ENCODE measurements at places on chromosomes 2 and 18.

- no peak for DNase-seq
Measured at GRCh38 chr2:190365499-190366204, 22.3 kb downstream of the INPP1 start.

GRCh38 chr2:134142903-134143302, 111.0 kb upstream of the MGAT5 start:
- no peak for DNase-seq

DNA sequence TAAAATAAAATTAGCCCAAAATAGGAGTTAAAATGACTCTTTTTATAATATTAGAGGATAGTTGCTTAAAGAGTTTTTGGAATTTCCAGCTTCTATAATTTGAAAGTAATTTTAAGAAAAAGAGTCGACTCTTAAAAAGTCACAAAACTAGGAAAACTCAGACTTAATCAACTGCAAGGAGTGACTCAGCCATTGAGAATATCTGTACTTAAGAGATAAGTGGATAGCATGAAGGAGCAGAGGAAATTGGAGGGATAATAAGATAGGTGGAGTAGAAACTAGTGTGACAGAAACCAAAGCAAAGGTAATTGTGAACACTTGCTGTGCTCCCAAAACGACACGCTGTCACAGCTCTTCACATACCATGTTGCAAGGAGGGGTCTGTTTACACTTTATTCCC, 8.4 kb downstream of the RSAD2 start:
- no peak for DNase-seq

DNA sequence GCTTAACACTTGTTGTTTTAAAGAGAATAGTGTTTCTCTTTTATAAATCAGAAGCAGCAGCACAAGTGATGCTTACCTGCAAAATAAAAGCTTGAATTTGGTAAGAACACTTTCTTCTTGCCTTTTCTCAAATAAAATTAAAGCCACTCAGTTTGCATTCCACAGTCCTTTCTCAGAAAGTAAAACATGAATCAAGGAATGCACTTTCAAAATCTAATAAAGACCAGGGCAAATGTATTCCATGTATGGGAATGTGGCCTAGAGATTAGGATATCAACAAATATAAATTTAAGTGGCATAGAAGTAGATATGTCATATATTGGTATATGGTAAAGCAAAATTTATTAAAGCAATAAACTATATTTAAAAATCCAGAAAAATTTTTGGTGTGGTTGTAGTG, 352.8 kb downstream of the THSD7B start:
- DNase-seq, result no peak

- DNase-seq, result no peak
Measured at GRCh38 chr2:3242747-3243369, 134.8 kb downstream of the EIPR1 start.

DNA sequence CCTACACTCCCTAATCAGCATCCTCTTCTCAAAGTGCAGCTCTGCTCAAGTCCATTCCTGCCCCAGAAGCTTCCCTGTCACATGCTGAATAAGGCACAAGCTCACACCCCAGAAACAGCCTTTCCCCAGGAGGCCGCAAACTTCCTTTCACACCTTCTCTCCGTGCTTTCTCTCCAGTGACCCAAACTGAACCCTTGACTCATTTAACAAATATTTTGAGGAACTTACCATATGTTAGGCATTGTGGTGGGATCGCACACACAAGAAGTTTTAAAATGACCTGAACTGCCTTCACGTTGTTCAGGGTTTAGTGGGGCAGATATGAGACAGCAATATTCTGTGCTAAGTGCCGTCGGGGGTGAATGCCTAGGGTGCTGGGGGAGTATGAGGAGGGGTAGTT, 161.3 kb downstream of the INSIG2 start:
- no peak for DNase-seq

- no peak for DNase-seq
Measured at GRCh38 chr18:57801761-57802212, 1.3 kb downstream of the ATP8B1 start.

- DNase-seq, result no peak
Measured at GRCh38 chr2:39059366-39059952, 61.4 kb downstream of the SOS1 start.

GRCh38 chr18:22169011-22169888, at the start of gene GATA6:
GATA6 (plus strand) TSS chr18:22169589; CDS start chr18:22171145, 1,556 bp downstream.
- peak; percentile 84 for DNase-seq

DNA sequence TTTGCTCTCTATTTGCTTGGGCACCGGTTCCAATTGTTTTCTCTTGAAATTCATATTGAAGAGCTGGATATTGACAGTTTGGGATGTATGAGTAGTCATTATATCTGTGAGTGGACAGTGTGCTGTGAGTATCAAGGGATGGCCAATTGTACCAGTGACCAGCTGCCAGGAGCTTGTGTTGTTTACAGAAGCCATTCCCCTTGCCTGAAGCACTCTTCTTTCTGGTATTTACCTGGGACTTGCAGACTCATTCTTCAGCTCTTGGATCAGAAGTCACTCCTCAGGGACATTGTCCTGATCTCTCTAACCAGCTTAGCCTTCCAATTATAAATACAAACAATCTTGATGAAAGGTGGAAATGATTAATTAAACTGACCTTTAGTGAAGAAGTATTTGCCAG, 438.3 kb upstream of the LRATD1 start:
- no peak for DNase-seq

GRCh38 chr2:235333076-235333475, 160.8 kb upstream of the AGAP1 start:
- no peak for DNase-seq

DNA sequence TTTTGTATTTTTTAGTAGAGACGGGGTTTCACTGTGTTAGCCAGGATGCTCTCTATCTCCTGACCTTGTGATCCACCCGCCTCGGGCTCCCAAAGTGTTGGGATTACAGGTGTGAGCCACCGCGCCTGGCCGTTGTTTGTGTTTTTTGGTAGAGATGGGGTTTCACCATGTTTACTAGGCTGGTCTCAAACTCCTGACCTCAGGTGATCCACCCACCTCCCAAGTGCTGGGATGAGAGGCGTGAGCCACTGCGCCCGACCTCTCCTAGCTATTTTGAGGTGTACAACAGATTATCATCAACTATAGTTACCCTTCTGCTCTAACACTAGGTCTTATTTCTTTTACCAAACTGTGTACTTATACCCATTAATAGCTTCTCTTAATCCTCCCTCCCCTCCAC, 28.9 kb upstream of the MRPL33 start:
- DNase-seq, result no peak

GRCh38 chr2:1752751-1753150, 8.4 kb upstream of the PXDN start:
- peak; percentile 30 for DNase-seq

- peak; percentile 42 for DNase-seq
Measured at GRCh38 chr18:63237881-63238692, 81.5 kb downstream of the BCL2 start.

DNA sequence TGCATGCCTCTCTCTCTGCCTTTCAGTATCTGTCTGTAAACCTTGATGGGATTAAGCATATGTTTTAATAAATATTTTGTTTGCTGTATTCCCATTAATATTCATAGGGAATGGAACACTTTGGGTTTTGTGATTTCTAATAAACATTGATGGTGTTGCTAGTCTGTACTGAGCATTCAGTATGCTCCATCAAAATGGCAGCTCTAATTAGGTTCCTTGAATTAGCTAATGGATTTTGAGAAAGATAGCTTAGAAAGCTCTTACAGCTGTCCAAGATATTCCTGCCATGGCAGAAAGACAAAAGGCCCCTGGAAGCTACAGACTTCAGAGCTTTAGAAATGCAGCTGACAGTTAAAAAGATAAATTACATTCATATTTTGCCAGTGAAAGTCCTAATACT, 199.2 kb upstream of the NRP2 start:
- no peak for DNase-seq

GRCh38 chr2:26471766-26472706, 5.9 kb downstream of the OTOF start:
- DNase-seq, result no peak

DNA sequence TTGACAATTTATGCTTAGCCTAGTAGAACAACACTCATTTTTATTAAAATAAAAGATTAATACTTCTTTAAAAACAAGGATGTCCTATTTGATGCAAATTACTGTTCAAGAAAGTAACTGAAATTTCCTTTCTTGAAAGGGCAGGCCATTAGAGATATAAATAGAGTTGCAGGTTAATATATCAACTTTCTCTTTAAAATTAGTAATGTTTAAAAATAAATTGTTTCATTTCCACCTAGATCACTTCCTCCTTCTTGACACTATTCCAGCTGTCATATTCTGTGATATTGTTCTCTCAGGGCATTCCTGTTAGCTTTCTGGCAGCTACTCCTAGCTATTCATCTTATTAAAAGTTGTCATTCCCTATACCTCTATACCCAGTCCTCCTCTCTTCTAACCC, 357.9 kb upstream of the NRP2 start:
- DNase-seq, result no peak

DNA sequence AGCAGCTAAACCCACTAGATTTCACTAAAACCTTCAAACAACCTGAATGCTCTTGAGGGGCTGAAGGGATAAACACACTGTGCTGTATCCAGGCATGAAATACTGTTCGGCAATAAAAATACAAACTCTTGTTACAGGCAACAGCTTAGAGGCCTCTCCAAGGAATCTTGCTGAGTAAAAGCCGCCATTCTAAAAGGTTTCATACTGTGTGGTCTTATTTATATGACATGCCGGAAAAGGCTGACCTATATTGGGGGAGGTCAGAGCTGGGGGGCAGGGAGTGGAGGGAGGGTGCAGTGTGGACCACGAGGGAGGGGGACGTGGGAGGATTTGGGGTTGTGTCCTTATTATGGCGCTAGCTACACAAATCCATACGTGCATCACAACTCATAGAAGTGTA, 136.2 kb downstream of the MBP start:
- DNase-seq, result no peak

- no peak for DNase-seq
Measured at GRCh38 chr2:68468801-68469200, 1.4 kb downstream of the APLF start.

GRCh38 chr2:26612522-26613240, 28.5 kb downstream of the CIB4 start:
- DNase-seq, result peak; percentile 44

DNA sequence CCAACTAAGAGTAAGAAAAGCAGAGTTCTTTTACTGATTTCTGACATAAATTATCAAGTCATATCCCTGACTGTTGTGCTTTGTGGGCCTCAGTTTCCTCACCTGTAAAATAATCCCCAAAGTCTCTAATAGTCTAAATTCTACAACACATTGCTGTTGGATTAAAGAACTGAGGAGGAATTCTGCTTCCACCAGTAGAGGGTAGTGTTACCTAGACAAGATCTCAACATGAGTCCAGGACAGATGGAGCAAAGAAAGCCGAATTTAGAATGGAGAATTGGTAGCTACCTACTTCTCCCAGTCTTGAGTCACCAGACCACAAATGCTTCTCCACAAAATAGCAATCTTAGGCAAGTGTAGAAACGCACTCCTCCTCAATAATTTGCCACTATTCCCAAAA, 462.5 kb upstream of the FSHR start:
- no peak for DNase-seq

Data from mesothelial cell of epicardium (in vitro differentiated cells).